ENCODE measurements at places on chromosomes 7 and 10.

- peak; percentile 13 for DNase-seq
Observed at GRCh38 chr10:21401196-21401595, 124.3 kb downstream of the SKIDA1 start.

- DNase-seq = no peak
Observed at GRCh38 chr7:103771294-103771693, 218.2 kb downstream of the RELN start.

DNA sequence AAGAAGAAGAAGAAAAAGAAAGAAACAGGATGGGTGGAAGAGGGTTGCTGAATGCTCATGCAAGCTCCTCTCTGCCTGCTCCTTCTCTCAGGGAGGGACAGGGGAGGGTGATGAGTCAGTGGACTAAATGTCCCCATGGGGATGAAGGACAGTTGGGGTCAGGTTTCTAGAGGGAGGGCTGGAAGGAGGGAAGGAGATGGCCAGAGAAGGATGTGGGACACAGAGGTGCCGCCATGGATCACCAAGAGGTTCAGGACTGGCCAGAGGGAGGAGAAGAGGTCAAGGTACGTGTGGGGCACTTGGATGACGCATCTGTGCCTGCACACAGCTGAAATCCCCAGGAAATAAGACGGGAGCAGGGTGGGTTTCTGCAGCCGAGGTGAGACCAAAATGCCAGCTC, 88.9 kb upstream of the GTF2I start:
- no peak for DNase-seq

DNA sequence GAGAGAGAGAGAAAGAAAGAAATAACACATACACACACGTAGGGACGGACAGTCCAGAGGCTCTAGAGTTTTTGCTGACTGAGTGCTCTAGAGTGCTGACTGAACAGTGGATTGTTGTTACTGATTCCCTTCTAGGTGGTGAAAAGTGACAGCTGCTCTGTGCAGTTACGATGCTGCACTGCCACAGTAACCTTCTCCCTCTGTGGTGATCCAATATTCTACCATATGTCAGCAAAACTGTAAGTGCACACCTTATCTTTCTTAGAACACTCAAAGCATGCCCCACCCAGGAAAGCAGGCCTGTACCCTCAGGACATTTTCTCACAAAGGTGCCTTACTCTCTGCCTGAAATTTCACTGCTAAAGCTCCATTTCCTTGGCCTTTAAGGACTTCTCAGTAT, 1023.5 kb downstream of the TYW1 start:
- DNase-seq = no peak

GRCh38 chr7:135277161-135277560, 43.5 kb downstream of the STRA8 start:
- no peak for DNase-seq

GRCh38 chr10:44234483-44234875, 150.4 kb downstream of the CXCL12 start:
- DNase-seq = peak; percentile 64

- DNase-seq = peak; percentile 7
Observed at GRCh38 chr10:10613656-10614244, 403.9 kb upstream of the CELF2 start.

DNA sequence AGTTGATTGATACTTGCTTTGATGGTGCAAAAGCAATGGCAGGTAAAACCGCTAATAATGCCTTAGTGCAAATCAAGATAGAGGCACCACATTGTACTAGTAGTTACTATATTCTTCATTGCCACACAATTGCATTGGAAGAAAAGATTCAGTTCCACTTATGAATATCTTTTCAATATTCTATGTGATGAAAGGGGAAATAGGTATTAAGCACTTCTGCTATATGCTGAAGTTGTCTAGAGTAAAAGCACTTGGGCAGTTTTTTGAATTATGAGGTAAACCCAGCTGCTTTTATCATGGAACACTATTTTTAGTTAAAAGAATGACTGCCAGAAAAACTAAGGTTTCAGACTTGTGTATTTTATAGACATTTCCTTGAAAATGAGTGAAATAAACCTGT, 15.5 kb downstream of the ENTPD7 start:
- no peak for DNase-seq

DNA sequence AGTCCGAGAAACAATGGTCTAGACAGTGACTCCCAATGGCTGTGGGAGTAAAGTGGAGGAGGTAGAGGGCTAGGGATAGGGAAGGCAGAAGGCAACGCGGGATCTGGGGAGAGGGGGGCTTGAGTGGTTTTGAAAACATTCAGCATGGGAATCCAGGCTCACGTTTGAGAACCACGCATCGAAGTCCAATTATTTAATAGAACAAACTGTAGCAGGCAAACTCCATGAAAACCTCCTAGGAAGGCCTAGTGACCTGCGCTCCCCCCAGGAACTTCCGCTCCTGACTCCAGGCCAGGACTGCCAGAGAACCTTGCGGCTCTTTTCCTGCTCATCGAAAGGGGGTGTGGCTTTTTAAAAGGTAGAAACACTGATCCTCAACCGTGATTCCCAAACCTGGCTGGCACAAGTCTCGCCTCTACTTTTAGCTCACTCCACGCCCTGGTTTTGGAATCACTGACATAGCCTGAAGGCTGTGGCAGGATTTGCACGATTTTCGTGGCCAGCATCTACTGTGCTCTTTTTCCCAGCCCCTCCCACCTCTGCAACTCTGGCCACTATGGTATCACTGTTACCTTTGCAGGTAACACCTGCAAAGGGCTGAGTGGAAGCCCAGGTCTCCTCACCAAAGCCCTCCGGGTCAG, 43.4 kb downstream of the MYOF start:
- no peak for DNase-seq

GRCh38 chr10:17795813-17796594, 13.1 kb upstream of the MRC1 start:
- DNase-seq = no peak

DNA sequence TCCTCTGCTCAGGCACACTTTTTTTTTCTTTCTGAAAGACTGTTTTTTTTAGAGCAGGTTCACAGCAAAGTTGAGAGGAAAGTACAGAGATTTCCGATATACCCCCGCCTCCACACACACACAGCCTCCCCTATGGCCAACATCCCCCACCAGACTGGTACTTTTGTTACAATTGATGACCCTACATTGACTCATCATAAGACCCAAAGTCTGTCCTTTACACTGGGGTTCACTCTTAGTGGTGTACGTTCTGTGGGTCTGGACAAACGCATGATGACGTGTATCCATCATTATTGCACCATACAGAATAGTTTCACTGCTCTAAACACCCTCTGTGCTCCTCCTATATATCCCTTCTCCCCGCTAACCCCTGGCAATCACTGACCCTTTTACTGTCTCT, 107.7 kb downstream of the RBM20 start:
- DNase-seq = no peak

- DNase-seq = no peak
Observed at GRCh38 chr7:51269321-51269720, 47.3 kb downstream of the COBL start.

GRCh38 chr7:117283371-117283770, 39.5 kb downstream of the WNT2 start:
- peak; percentile 90 for DNase-seq

DNA sequence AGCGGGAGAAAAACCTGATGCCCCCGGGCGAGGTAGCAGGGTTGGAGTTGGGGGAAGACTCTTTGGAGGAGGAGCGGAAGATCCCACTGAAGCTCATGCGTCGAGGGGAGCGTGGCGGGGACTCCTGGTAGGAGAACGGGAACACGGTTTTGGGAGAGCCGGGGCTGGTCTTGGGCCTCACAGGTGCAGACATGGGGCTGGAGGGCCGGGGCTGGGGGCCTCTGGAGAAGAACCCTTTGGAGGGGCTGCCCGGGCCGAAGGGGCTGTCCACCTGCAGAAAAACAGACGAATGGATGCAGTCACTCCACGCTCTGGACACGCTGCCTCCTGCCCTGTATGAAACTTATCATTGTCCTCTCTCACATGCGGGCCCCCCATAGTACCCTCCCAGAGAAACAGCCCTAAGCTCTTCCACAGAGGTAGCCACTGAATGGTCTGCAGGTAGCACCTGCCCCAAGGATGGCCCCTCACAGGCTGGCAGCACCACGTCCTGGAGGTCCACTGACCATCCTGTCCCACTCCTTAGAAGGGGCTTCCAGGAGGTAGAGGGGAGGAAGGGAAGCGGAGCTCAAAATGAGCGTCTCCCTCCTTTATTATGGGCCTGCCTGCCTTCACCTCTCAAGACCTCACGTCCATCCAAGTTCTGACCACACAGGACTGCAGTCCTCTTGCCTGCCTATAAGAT, 95.6 kb downstream of the PRKAG2 start:
- DNase-seq = no peak

DNA sequence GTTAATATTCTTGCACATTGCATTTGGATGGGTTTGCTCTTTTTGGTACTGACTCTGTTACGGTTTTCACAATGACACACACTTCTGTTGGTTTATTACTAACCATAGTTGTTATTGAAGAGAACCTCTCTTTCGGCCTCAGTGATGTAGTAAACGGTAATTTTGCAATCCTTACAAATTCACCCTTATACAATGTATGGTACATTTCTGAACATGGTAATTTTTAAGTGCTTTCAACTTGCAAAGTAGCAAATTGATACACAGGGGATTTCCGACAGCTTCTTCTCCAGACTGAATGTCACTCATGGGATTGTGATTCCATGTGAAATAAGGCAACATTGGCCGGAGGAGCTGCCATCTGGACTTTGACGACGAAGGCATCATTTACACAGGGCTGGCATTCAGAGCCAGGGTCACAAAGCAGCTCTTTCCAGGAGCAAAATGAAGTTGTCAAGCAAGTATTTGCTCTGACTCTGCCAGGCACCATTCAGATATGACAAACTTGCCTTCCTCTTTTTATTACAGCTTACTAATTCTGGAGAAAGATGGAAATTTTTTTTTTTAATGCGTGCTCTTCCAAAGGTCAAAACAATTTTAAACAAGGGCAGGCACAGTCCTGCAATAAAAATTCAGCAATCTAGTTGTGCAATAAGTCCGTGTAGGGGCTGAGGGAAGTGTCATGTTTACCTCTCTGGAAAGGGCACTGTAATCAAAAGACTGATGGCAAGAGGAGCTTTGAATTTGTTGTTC, 711.5 kb upstream of the C7orf33 start:
- DNase-seq = no peak

DNA sequence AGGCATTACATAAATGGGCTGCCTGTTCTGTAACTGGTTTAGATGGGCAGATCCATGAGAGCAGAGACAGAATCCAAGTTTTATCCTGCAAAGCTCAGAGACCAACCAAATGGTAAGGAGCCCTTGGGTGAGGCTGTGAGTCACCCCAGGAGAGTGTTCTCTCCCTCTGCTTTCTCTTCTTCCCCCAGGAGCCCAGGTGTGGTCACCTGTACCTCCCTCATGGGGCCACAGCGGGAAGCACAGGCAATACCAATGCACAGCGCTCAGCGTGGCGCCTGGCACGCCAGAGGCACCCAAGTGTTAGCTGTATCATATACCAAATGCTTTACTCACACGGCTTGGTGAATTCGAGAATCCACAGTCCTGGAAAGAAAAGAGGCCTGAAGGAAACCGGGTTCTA, 39.4 kb downstream of the CTBP2 start:
- no peak for DNase-seq

DNA sequence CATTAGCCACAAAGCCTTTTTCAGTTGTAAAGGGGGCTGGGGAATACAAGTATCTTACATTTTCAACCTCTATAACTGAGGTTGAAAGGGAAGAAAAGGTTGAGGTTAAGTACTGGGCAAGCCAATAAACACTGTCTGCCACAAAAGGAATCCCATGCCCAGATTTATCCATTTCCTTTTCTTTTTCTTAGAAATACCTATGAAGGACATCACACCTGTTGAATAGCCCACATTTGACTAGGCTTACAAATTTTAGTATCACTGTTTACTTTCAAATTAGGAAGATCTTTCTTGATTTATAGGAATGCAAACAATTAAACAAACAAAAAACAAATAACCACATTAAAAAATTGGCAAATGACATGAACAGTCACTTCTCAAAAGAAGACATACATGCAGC, 81.0 kb upstream of the CAV2 start:
- no peak for DNase-seq

- DNase-seq = no peak
Observed at GRCh38 chr7:120370954-120371353, 98.0 kb downstream of the KCND2 start.

DNA sequence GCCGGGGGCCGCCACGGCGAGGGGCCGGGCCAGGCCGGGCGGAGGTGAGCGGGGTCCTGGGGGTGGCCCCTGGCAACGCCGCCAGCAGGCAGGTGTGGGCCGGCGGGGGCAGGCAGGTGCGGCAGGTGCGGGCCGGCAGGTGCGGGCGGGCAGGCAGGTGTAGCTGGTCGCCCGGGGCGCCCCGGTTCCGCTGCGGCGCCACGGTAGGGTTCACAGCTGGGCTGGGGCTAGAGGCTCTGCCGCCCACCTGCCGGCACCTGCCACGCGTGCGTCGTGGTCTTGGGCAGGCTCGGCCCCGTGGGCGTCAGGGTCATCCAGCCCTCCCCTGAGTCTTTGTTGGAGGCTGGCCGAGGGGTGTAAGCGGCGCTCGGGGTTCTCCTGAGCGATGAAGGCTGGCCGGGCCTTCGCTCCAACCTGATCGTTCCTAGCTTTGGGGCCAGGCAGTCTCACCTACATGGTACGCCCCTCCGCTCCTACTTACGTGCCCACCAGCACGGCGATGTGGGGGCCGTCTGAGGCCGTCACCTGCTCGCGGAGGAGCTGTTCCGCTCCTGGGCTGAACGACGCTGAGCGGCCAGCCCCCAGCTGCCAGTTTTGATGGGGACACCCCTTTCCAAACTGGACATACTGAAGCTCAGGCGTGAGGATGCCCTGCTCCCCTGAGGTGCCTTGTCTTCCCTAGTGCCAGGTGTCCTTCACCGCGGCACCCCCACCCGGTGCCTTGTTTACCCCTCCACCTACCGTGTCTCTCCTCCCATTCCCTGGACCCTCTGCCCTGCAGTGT, 493 bp downstream of the ZMIZ2 start:
- DNase-seq = no peak

GRCh38 chr7:35624299-35625186, 70.4 kb downstream of the HERPUD2 start:
- peak; percentile 22 for DNase-seq

- no peak for DNase-seq
Observed at GRCh38 chr7:22301790-22302189, 55.2 kb downstream of the RAPGEF5 start.

All from AG10803 (cell line).